Stimulated activated CD4-positive, alpha-beta T cell treated with anti-CD3 and anti-CD28 coated beads, Interleukin-4, amount 100 ng/mL, for 1 hour (primary cell): ENCODE measurements at places on chromosomes 11 and 22.
A peak's percentile ranks its signal among the peaks of the same experiment; 100 is the strongest.

DNA sequence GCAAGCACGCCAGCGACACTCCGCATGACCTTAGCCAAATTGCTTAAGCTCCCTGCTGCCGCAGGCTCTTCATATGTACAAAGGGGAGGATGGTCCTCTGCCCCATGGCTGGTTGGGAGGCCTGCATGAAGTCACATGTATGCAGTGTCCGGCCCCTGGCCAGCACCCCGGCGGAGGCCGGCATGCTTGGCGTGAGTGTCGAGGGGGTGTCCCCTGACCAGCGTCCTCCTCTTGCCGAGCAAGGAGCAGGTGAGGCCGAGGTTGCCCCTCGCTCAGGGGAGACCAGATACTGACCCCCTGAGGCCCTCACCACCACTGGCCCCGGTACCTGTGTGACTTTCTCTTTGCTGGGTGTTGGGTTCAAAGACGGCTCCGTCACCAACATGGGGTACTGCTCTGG is 50.2 kb downstream of the DHCR7 start:
- DNase-seq = no peak

- peak; percentile 41 for DNase-seq
Measured at GRCh38 chr22:49826603-49827270, 936 bp downstream of the BRD1 start.

DNA sequence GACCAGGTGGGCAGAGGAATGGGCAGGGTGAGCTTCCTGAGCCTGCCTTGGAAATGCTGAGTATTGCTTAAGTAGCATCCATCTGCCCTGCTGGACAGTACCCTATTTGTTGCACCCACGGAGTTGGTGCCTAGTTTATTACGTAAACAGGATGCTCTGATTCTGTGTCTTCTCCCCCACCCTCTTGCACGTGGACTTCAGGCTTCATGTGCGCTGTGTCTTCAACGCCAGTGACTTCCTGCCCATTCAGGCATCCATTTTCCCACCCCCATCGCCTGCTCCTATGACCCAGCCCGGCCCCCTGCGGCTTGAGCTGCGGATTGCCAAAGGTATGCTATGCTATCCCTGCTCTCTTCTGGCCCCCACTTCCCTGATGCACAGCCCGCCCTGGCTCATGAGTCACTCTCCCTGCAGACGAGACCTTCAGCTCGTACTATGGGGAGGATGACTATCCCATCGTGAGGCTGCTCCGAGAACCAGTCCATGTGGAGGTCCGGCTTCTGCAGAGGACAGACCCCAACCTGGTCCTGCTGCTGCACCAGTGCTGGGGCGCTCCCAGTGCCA is 5.7 kb downstream of the ZP1 start:
- no peak for DNase-seq

DNA sequence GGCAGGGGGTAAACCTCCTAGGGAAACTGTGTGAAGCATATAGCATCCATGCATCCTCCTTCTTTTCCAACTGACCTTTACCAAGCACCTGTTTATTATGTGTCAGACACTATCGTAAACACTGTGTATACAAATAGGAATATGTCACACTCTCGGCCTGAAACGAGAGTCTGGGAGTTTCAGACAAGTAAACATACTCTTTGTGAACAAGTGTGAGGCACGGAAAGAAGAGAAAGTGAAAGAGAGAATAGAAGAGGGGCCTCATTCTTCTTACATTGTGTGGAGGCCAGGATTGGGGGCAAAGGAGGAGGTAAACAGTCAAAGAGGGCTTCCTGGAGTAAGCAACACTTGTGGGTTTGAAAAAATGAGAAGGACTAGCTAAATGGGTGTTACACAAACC is 16.4 kb downstream of the CSNK2A3 start:
- no peak for DNase-seq

DNA sequence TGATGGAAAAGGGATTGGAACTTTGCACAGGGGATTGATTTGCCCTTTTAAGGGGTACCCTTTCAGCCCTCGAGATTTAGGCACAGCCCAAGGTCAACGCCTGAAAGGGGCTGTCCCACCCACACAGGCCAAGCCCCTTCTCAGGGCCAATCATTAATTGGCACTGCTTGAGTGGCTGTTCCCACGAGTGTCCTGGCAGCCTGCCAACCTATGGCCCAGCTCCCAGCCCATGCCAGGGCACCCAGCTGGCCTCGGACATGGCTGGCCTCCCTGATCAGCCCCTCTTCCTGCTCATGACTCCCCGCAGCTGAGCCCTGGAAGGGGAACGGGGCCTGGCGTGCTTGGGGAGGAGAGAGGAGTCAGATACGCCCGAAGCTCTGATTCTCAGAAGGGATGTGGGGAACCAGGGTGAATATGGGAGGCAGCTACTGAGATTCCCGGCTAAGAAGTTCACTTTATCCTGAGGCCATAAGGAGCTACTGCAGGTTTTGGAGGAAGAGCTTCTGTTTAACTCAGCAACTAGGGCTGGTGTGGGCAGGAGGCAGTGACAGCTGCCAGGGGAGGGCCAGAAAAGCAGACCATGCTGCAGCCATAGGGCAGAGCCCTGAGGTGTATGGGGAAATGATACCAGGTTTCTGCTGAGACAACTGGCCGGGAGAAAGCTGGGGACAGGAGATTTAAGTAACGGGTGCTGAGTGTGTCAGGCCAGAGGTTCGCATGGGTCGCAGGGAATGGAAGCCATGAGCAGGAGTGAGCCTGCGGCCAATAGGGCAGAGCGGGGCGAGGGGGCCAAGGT is 30.0 kb downstream of the WNT7B start:
- DNase-seq = no peak

DNA sequence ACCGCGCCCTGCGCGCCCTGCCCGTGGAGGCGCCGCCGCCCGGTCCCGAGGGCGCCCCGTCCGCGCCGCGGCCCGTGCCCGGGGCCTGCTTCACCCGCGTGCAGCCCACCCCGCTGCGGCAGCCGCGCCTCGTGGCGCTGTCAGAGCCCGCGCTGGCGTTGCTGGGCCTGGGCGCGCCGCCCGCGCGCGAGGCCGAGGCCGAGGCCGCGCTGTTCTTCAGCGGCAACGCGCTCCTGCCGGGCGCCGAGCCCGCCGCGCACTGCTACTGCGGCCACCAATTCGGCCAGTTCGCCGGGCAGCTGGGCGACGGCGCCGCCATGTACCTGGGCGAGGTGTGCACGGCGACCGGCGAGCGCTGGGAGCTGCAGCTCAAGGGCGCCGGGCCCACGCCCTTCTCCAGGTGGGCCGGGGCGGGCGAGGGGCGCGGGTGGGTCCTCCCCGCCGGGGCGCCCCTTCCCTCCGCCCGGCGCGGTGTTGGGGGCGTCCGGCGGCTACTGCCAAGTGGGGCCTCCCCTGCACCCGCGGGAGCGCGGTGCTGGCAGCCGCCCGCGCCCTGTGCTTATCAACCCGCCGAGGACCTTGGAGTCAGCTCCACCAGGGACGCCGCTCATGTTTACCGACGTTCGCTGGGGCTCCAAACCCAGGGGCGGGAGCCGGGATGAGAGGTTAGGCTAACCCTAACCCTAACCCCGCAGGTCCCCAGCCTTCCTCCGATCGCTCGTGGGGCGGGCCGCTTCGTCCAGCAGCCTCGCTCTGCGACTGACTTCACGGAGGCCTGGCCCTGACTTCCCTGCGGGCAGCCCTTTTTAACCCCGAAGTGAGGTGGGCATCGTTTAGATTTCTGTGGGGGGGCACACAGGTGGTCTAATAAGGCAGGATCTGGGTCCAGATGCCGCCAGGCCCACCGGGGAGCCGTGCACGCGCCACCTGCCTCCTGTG is 649 bp downstream of the SELENOO start:
- DNase-seq = no peak

DNA sequence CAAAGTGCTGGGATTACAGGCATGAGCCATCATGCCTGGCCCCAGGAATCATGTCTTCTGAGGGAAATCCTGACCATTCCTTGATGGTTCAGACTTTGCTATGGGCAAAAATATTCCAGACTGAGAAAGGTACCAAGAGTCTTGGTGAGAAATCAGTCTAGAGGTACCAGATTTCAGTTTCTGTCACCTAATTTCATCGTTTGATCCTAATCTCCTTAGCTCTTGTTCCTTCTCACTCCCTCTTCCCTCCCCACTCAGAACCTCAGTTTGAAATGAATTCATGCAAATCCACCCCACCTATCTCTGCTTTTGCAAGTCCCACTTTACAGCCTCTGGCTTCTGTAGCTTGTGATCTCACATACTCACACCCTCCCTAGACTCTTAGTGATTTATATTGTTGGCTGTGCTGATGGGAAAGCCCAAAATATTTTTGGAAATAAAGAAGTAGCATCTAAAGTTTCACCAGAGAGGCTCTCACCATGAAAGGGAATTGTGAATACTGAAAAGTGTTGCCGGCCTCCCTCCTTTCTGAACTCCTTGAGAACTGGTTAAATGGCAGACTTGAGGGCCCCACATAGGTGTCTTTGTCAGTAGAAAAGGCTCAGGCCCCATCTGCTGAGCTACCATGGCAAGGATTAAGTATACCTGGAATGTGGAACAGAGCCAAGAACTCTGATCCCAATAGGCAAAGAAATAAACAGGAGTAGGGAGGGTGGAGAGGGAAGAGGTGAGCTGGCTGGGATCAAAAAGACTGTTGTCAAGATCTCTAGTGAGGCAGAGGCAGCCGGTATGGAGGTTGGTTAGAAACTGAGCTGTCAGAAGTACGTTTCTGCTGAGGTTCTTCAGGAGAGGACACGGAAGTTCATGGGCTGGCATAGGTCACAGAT is 190.5 kb upstream of the MTMR2 start:
- DNase-seq = no peak

- DNase-seq = no peak
Measured at GRCh38 chr22:22823131-22823810, 64.3 kb upstream of the IGLL5 start.

- no peak for DNase-seq
Measured at GRCh38 chr11:116725434-116726221, 47.2 kb downstream of the BUD13 start.

DNA sequence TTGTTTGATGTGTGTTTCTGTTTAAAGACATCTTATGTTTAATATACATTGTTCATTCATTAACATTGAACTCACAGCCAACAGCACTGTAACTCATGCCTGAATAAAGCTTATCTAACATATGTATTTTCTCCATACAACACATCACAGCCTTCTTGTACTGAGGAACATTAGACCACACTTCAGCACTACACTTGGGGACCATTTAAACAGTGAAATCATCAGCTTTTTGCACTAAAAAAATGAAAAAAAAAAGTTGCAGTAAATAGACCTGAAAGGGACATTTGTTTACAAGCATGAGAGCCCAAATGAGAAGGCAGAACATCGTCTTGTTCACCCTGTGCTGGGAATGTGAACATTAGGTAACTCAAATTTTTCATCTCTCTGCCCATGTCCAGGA is 15.3 kb upstream of the TPP1 start:
- DNase-seq = no peak
